ENCODE measurements at places on chromosomes 11 and 22.

- DNase-seq, result peak; percentile 10
These were observed 120.8 kb upstream of the APOA1 start for GRCh38 chr11:116958246-116958645.

DNA sequence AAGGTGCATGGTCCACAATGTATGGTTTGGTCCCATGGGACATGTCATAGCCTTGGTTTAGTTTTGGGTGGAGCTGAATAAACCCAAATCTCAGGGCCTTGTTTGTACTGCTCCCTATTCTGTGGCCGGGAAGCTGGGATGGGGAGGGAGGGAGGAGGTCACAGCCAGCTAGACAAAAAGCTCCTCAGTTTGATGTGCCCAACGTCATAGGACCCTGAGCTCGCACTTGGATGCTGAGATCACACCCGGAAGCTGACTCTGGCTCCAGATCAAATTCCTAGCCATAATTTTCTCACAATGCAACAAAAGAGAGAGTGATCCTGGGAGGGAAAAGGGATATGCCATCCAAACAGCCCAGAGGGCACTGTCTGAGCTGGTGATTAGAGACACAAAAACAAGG is 1.5 kb downstream of the HSPB2 start:
- peak; percentile 90 for DNase-seq

DNA sequence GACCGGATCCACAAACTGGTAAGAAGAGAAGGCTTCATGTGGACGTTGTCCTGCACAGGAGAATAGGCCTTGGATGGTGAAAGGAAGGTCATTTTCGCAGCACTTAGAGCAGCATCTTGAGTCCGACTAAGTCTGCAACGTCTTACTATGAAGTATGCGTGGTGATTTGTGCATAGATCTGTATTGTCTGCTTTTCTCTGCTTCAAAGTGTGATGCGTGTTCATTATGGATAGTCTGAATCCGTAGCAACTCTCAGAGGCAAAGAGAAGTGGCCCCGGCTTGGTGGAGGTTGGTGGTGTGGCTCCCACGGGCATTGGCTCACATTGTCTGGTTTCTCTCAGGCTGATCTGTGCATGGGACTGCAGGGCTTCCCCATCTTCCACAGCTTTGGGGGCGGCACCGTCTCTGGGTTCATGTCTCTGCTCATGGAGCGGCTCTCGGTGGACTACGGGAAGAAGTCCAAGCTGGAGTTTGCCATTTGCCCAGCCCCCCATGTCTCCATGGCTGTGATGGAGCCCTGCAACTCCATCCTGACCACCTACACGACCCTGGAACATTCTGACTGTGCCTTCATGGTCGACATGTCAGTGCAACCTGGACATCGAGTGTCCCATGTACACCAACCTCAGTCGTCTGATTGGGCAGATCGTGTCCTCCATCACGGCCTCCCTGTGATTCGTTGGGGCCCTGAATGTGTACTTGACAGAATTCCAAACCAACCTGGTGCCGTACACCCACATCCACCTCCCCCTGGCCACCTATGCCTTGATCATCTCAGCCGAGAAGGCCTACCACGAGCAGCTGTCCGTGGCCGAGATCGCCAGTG is 21.5 kb downstream of the LRRC74B start:
- no peak for DNase-seq

- DNase-seq, result no peak
These were observed 129.0 kb downstream of the NECTIN1 start for GRCh38 chr11:119599864-119600541.

- DNase-seq, result peak; percentile 81
These were observed 15.6 kb downstream of the TP53AIP1 start for GRCh38 chr11:128927108-128927461.

DNA sequence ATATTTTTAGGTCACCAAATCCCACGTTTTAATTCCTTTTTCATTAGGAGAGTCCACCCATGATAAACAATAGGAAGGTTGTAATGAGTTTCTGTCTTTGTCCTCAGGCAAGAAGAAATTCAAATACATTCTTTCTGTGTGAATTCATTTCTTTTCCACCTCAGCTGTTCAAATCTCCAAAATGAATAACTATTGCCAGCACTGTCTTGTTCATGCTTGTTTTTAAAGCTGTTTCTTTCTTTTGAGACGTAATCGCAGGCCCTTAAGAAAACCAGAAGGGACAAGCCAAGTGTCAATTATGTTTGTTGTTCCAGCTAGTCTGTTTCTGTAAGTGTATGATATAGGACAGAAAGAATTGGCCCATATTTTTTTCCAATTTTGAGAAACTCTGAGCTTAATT is 20.2 kb downstream of the MMP27 start:
- no peak for DNase-seq

GRCh38 chr22:42760806-42761565 is 40.3 kb upstream of the A4GALT start:
- peak; percentile 31 for DNase-seq

DNA sequence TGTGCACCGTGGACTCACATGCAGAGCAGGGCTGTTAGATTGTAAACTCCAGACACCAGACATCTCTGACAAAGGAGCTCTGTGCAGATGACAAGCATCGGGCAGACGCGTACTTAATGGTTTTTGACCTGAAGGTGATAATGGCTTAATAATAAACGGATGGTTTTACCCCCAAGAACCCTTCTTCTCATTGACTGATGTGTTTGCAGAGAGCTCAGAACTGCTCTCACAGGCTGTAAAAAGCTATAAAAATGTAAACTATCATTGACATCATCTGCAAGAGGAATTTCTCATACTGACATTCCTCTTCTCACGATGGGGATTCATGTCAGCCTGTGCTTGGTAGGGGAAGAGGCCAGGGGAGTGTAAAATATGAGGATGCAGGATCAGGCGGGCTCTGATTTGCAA is 8.6 kb upstream of the ARHGAP8 start:
- DNase-seq, result peak; percentile 69

- no peak for DNase-seq
These were observed 1.2 kb downstream of the CASP1 start for GRCh38 chr11:105033781-105034180.

- no peak for DNase-seq
These were observed 19.2 kb downstream of the ACO2 start for GRCh38 chr22:41488076-41488475.

DNA sequence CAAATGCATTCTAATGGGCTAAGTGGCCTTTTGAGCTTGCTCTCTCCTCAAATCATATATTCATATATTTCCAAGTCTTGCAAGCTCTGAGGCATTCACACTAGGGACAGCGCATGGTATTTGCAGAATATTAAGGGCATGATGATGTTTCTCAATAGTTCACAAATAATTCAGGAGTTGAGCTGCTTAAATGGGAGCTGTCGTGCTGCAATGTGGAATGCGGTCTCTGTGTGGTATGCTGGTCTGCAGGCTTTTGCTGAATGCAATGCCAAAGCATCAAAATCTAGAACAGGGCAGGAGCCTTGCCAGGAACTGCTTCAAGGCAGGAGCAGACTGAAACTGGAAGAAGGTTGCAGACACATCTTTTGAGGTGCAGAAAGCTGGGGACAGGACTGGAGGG is 1060.0 kb downstream of the TBC1D22A start:
- no peak for DNase-seq

GRCh38 chr11:110812086-110812733 is 100.0 kb upstream of the ARHGAP20 start:
- no peak for DNase-seq

DNA sequence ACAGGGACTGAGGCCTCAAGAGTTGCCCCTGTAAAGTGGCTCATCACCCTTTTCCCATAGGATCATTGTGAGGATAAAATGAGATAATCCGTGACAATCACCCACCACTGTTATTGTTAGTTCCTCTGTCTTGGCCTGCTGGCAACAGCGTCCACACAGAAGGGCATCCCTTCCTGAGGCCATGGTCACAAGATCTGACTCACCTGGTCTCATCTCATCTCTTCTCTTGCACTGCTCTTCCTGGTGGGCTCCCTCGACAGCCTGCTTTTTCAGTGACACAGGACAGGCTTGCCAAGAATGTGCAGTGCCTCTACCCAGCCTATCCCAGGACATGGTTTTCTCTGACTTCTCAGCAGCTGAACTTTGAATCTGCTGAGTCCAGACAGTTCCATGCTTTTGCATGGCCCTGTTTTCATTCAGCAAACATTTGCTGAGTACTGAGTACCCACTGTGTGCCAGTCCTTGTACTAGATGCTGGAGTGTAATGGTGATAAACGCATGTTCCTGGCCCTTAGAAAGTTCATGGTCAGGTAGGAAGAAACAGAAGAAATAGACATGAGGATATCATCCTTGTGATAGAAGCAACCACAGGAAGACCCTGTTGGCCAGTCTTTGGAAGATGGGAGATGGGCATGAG is 3.3 kb downstream of the STX3 start:
- DNase-seq, result no peak

GRCh38 chr22:44179196-44179988 is 1.3 kb upstream of the PARVG start:
- DNase-seq, result no peak

GRCh38 chr11:108866781-108867180 is 201.9 kb downstream of the DDX10 start:
- DNase-seq, result no peak

DNA sequence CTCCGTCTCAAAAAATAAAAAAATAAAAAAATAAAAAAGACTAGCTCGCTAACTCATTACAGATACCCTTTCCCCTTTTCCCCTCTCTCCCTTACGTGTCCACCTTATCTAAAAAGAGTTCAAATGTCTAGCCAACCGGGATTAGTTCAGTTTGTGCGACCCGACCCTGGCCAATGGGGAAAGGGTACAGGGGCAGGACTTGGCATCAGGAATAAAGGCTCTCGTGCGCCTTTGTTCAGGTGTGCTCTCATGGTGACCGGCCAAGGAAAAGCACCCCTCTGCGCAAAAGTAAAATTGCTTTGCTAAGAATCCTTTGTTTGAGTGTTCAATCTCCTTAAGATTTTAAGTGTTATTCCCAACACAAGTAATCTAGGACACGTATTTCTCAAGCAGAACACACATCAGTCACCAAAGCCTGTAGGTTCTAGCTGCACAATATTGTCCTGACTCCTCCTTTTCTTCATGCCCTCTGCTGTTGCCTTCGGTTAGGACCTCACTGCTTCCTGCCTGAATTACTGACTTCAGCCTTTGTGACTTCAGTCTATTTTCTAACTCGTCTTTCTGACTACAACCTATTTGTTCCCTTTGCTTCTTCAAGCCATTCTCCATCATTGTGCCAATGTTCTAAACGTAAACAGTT is 20.7 kb upstream of the CECR2 start:
- no peak for DNase-seq

GRCh38 chr11:10414659-10415058 is 40.4 kb upstream of the AMPD3 start:
- DNase-seq, result peak; percentile 30

DNA sequence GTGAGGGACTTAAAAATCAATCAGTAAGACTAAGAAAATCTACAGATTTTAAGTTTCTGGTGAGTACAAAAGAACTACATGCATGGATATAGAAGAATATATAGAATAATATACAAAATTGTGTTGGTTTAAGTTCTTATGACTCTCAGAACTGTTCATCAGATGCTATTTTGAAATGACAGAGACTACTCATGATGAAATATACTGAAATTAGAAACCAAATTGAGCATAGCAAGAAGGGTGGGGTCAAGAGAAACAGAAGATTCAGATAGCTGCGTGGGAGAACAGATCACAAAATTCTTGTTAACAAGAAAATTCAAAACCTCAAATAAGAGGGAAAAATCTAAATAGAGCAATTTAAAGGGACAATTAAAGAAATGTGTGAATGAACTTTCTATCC is 2125.3 kb upstream of the RAG2 start:
- DNase-seq, result no peak

- DNase-seq, result no peak
These were observed 39.4 kb upstream of the TOLLIP start for GRCh38 chr11:1348796-1349326.

DNA sequence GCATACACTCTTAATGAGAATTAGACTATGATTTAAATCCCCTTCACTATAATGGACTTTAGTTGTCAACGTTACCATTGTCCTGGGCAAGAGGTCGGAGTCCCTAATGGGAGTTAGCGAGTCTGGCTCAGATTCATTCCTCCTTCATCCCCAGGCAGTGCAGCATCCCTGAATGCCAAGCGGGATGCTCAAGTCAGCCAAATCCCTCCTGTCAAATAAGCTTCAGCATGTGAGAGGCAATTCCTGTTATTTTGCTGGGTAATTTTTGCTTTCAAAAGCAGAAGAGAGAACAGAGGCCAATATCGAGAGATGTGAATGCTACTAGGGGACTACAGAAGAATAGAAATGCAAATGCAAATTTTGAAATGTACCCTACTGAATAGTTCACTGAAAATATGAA is 186.2 kb downstream of the OPCML start:
- DNase-seq, result no peak

- no peak for DNase-seq
These were observed 279.4 kb upstream of the PDGFD start for GRCh38 chr11:104443387-104443786.

GRCh38 chr11:122751292-122752070 is 86.8 kb upstream of the CRTAM start:
- peak; percentile 91 for DNase-seq

All from osteoblast (primary cell).